Myocyte (in vitro differentiated cells): ENCODE measurements at places on chromosomes 1 and 21.

- no peak for DNase-seq
These were observed 4.9 kb downstream of the ACTRT2 start for GRCh38 chr1:3026124-3026523.

DNA sequence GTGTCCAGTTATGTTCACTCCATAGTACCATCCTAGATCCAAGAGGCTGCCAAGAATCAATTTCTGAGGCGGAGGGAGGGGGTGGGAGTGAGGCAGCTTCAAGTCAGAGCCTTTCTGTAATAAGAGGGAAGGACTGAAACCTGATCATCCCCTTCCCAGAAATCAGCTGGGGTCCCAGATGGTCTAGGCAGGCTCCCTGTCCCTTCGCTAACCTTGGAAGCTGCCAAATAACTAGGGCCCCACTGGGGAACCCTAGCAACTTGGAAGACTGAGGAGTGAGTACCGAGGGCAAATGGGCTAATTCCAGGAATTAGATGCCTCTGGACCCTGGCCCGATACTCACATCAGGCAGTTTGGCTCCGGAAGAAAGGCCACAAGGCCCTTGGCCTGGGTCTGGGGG, 113.3 kb downstream of the NAV1 start:
- DNase-seq, result no peak

- no peak for DNase-seq
These were observed 648.7 kb downstream of the USP25 start for GRCh38 chr21:16378525-16378924.

GRCh38 chr1:153880962-153881361, 41.8 kb downstream of the GATAD2B start:
- DNase-seq, result peak; percentile 84

- DNase-seq, result no peak
These were observed 18.3 kb downstream of the PBX1 start for GRCh38 chr1:164577291-164577690.

- no peak for DNase-seq
These were observed 82.6 kb downstream of the GRIK1 start for GRCh38 chr21:29857150-29857549.

GRCh38 chr1:68128157-68128556, 77.7 kb upstream of the DIRAS3 start:
- DNase-seq, result peak; percentile 51

DNA sequence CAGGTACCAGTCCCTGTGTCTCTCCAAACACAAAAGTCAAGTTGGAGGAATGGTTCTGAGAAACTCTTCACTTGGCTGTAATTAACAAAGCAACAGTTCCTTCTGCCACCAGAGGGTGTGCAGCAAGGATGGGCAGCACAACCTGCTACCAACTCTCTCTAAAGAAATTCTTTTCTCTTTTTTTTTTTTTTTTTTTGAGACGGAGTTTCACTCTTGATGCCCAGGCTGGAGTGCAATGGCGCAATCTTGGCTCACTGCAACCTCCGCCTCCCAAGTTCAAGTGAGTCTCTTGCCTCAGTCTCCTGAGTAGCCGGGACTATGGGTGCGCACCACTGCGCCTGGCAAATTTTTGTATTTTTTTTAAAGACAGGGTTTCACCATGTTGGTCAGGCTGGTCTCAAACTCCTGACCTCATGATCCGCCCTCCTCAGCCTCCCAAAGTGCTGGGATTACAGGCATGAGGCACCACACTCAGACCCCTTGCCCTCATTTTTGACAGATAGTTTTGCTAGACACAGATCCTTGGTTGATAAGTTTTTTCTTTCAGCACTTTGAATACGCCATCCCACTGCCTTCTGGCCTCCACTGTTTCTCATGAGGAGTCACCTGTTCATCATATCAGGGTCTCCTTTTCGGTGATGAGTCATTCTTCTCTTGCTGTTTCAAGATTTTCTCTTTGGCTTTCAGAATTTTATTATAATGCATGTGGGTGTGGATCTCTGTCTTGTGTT, 12.1 kb upstream of the DEGS1 start:
- DNase-seq, result peak; percentile 9

GRCh38 chr1:6512908-6513280, 21.4 kb upstream of the PLEKHG5 start:
- DNase-seq, result no peak

DNA sequence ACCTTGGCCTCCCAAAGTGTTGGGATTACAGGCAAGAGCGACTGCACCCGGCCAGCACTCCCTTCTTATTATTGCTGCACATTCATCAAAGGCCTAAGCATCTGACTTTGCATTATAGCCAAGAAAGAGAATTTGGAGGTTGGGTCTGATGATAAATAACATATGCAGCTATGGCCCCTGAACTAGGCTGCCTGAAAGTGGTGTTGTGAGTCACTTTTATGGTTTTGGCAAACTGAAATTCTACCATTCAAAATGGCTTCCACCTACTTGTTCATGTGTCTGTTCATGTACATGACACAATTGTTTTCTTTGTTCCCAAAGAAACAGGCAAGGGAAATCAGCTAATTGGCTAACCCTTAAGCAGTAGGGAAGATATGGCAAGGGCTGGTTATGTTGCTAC, 25.0 kb upstream of the UAP1 start:
- no peak for DNase-seq

DNA sequence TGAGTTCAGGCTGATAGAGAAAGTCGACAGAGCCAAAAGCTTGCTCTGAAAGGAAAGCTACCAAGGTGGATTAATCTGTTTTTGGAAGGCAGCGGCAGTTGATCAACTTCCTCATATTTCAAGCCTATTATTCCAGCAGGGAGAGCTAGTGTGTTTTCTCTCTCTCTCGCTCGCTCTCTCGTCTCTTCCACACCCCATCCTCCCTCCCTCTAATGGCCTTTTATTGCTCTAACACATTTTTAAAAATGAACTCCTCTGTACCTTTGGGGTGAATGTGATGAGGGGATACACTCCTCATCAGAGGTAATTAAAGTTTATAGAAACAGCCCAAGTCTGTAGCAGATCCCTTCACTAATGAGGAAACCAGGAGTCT, 126.4 kb downstream of the CLIC6 start:
- DNase-seq, result no peak

- no peak for DNase-seq
These were observed 65.2 kb downstream of the GBP6 start for GRCh38 chr1:89429062-89429461.

- DNase-seq, result no peak
These were observed 21.9 kb upstream of the IVNS1ABP start for GRCh38 chr1:185338719-185339622.

DNA sequence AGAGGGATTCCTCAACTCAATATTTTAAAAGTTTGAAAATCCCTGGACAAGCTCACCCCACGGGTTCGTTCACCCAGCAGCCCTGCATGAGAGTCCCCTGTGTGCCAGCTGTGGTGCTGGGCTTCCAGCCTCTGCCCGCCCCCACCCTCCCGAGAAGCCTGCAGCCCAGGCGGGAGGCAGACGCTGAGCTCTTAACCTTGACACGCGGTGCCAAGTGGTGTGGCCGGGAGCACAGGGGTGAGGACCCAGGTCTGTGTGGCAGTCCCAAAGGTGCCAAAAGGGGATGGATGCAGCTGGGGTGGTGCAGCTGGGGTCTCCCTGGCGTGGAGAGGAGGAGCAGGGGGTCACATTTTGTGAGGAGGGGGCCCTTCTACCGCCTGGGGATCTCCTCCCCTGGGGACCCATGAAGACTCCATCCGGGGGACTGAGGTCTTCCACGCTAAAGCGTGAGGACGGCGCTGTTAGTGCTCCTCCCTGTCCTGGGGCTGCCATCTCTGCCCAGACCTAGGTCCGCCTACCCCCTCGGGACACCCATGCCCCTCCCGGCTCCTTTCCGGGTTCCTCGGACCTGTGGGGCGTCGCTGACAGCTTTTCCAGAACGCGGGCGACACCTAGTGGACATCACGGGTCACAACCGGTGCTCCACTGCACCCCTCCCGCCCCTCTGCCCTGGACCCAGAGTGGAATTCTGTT, 12.9 kb downstream of the PLA2G2F start:
- DNase-seq, result peak; percentile 71

- DNase-seq, result peak; percentile 77
These were observed 87.5 kb upstream of the SGIP1 start for GRCh38 chr1:66446261-66447001.

DNA sequence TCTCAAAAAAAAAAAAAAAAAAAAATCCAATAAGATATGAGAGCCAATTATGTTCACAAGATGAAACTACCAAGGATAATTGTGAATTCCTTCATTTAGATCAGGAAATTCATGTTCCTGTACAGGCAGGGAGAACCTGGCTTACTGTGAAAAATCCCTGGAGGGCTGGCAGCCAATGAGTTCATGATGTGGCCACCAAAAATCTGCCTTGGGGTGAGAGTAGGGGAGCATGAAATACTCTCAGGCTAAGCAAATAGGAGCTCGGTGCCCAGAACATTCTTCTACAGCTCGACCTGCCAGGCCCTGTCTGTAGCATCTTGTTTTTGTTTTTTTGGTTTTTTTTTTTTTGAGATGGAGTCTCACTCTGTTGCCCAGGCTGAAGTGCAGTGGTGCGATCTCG, 50.1 kb downstream of the PIK3CD start:
- no peak for DNase-seq

DNA sequence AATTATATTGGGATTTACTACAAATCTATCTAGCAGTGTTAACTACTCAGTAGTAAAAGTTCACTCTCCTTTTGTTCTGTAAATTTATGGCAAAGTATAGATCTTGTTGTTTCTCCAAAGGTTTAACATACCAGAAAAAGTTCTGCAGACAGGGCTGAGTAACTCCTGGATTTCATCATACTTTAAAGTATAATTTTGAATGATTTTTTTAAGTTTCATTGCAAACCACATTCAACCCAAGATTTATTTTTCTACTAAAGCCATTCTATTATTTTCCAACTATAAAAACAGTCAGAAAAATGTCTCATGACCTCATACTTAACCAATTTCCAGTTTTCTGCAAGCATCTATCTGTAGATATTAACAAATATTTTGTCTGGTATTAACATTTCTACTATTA, 585.8 kb upstream of the ZRANB2 start:
- DNase-seq, result no peak

- DNase-seq, result no peak
These were observed 327.8 kb upstream of the USP24 start for GRCh38 chr1:55542901-55543504.

GRCh38 chr21:22438428-22439086, 1440.3 kb downstream of the NCAM2 start:
- no peak for DNase-seq

GRCh38 chr1:58979677-58980076, 195.8 kb upstream of the JUN start:
- DNase-seq, result no peak

DNA sequence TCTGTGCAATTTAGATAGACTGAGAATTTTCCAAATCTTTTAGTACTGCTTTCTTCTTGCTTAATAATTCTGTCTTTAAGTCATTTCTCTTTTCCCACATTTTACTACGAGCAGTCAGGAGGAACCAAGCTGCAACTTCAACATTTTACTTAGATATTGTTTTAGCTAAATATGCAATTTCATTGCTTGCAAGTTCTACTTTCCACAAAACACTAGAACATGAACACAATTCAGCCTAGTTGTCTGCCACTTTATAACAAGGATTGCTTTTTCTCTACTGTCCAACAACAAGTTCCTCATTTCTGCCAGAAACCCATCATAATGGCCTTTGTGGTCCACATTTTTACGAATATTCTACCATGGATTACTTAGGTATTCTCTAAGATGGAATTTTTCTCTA, 36.6 kb downstream of the SORT1 start:
- DNase-seq, result no peak

GRCh38 chr1:16087733-16088132, 14.3 kb upstream of the FAM131C start:
- DNase-seq, result no peak

DNA sequence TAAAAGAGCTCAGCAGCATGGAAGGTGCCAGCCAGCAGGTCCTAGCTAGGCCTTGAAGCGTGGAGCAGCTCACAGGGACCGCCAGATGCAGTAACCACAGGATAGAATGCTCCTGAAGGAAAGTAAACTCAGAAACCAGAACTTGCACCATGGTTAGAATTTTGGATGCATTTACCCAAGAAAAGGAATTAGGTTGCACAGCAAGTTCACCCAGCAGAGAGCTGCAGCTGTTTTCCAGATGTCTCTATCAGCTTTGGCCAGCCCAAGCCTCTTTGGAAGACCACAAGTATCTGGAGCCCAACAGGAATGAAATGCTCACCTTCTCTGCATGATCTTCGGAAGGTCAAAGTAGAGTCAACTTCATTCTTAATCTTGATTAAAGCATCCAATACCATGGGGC, 21.0 kb upstream of the ATP13A2 start:
- no peak for DNase-seq
